ENCODE measurements at places on chromosomes 2 and 18. TPM values are rescaled to one million over a fixed set of nuclear protein-coding genes. Genes with fewer than 3 reads are reported as not detected.
A peak's percentile ranks its signal among the peaks of the same experiment; 100 is the strongest.

DNA sequence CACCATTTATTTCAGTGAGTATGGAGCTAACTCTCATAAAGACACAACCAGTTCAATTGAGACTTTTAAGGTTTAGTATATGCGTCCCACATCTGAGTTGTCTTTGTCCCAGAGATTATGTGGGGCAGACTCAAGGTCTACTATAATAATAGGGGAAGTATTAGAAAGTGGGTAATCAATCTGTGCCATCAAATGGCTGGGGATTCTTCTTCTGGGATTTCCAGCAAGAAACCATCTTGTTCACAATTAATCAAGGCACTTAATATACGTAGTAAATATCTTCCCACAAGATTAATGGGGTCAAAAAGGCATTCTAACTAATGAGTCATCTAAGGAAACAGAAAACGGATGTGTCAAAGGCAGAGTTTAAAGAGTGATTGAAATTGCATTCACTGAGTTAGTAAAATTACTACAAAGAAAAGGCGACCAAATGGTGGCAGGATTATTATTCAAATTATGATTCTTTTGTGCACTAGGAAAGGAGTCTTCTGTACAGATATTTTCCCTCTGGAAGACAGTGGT lies 179.8 kb upstream of the REG3G start:
- DNase-seq: no peak

GRCh38 chr2:30354621-30355020 lies 92.4 kb upstream of the LCLAT1 start:
- no peak for DNase-seq

ANKRD23 gene
- total RNA-seq: 5.9 TPM

GRCh38 chr2:237291138-237291792 lies 122.7 kb downstream of the COL6A3 start:
- peak; percentile 45 for DNase-seq

LBX2 gene
- not detected for total RNA-seq

FRZB gene
- total RNA-seq: 19.8 TPM
